ENCODE measurements at places on chromosomes 4 and X. TPM values are rescaled to one million over a fixed set of nuclear protein-coding genes. Genes with fewer than 3 reads are reported as not detected.

SLC9B1 gene
- total RNA-seq = not detected

- no peak for DNase-seq
Observed at GRCh38 chrX:11600578-11600977, 65.1 kb downstream of the ARHGAP6 start.

DNA sequence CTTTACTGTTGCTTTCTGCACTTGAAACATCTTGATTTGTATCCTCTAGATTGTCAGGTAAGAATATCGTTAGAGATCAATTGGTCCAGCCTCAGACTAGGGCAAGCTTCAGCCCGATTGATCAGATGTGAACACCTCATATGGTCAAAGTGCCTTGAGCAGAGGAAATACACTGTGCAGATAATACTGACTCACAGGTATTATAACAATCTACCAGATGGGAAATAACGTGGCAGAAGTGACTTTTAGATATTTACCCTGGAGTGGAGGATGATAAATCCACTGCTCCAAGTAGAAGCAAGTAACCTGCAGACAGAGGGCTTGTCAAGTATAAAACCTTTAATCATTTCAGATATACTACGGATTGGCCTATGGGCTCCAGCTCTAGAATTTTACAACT, 17.9 kb downstream of the VEGFC start:
- DNase-seq = no peak

GAGE1 gene
- not detected for total RNA-seq

DNA sequence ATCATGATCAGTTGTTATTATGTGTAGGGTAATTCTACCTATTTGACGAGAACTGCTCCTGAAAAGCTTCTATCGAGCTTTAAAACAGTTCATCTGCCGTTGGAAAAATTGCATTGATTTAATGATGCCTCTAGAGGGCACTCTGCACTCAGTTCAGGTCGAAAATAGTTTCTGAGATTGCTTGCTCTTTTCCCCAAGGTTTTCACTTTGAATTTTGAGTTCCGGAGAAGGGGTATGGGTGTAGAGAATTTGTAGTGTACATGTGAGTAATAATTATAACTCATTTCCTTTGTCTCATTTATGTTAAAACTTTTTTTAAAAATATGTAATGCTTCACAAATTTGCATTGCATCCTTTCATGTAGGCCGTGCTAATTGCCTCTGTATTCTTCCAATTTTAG, 28.4 kb upstream of the TNIP3 start:
- DNase-seq = no peak

DACH2 gene
- total RNA-seq = not detected

DNA sequence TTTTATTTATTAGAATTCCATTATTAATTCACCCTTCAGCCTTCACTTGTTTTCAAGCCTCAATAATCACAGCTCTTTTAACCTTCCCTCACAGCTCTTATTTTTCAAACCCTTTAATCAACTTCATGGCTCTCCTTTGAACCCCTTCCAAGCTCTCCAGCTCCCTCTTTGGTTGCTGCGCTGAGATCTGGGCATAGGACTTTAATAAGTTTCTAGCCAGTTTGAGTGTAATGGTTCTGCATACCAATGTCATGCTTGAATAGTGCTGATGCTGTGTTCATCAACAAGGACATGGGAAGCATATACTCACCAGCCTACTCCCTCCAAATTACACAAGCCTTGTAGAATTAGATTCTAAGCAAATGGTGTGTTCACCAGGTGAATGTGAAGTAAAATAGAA, 3.5 kb upstream of the RNF212 start:
- DNase-seq = no peak

DNA sequence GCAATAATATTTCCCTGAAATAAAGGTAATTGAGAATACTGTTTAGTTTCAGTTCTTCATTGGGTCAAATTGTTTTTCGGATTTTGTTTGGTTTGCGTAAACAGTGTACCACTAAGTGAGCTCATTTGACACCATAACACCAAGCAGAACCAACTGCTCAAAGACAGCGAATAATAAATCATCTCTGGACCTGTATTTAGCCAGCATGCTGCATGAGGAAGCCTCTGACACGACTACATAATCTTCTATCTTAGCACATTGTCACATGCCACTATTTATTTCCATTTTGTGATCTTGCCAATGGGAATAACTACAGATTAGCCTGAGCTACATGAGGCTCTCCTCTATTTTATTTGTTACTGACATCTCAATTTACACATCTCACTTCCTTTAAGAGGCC, 12.1 kb upstream of the PRKG2 start:
- no peak for DNase-seq

GRCh38 chr4:163540977-163541376, 46.5 kb downstream of the TMA16 start:
- DNase-seq = no peak

VCX2 gene
- total RNA-seq = not detected

GRCh38 chrX:28010875-28011274, 29.6 kb upstream of the DCAF8L1 start:
- DNase-seq = no peak

DNA sequence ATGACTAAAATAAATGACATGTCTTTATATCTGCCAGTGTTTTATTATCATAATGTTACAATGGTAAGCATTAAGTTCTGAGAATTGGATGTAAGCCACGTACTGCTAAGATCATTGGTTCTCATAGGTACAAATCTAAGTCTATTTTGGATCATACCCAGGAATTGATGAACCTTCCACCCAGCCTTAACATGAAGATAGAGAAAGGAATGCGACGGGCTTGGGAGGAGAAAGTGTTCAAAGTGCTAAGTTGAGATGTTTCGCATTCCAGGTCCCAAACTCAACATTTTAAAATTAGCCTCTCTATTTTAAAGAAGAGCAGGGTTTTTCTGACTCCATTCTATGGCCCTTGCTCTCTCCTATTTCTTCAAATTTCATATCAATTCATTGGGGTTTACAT, 54.9 kb upstream of the FRAS1 start:
- DNase-seq = no peak

GPRASP3 gene
- total RNA-seq = 1.9 TPM

GRCh38 chrX:15244421-15244820, 25.5 kb downstream of the ASB9 start:
- no peak for DNase-seq

DNA sequence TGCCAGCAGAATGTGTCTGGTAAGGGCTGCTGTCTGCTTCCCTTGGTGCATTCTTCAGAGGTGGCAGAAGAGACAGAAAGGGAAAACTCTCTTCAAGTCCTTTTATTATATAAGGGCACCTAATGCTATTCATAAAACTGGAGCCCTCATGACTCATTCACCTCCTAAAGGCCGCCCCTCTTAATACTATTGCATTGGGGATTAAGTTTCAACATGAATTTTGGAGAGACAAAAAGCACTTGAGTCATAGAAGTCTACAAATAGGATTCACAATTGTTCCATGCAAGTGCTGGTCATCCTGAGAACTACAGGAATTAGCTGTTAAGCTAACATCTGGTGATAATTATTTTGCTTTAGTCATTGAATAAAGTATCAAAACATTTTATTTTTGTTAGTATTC, 349.5 kb downstream of the HS3ST1 start:
- no peak for DNase-seq

F8A2 gene
- total RNA-seq = not detected

Data from natural killer cell treated with Interleukin-12 subunit alpha and Interleukin-12 subunit beta and Interleukin-15 and Interleukin-18, amount 100 ng/mL, for 72 hours (primary cell).